ENCODE measurements at places on chromosomes 16 and 17.

GRCh38 chr16:87696726-87697125 lies 69.1 kb downstream of the KLHDC4 start:
- DNase-seq: no peak

GRCh38 chr16:7107436-7107835 lies 225.2 kb upstream of the RBFOX1 start:
- DNase-seq: no peak

GRCh38 chr16:30984669-30985400 lies at the start of gene HSD3B7:
TSS of gene HSD3B7 (plus strand) at chr16:30985207. CDS start at chr16:30985659, 452 bp downstream.
- DNase-seq: no peak

- no peak for DNase-seq
Observed at GRCh38 chr17:20123209-20123608, 114.0 kb downstream of the SPECC1 start.

- DNase-seq: no peak
Observed at GRCh38 chr16:1691276-1691675, 13.2 kb downstream of the JPT2 start.

- DNase-seq: no peak
Observed at GRCh38 chr17:41452281-41452680, 11.5 kb upstream of the KRT38 start.

DNA sequence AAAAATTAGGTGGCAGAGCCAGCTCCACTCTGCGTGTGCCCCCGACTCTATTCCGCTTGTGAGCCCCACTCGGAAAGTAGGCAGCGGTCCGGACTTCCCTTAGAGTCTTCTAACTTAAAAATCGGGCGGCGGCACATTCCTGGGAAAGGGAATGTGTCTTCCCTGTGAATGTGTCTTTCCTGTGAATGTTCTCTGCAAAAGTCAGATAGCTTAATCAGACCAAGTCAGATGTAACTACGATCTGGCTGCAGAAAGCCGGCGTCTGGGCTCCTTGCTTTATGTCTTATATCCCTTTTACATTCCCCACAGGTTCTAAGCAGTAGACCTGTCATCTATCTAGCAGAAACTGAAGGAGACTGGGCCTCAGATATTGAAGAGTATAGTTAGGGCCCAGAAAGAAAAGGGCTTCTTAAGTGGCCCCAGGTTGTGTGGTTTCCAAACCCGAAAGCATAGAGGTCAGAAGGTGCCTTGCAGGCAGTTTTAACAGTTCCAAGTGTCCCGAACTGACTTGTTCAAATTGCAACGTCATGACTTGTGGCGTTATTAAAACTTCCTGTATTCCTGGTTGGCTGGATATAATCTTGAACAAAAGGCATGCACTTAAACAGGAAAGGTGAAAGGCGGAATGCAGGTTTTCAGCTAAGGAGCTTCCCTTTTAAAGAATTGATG lies 601 bp downstream of the PHKB start:
- DNase-seq: no peak

GRCh38 chr16:886084-886543 lies 84.7 kb downstream of the LMF1 start:
- no peak for DNase-seq

- DNase-seq: no peak
Observed at GRCh38 chr16:72711823-72712222, 336.1 kb downstream of the ZFHX3 start.

DNA sequence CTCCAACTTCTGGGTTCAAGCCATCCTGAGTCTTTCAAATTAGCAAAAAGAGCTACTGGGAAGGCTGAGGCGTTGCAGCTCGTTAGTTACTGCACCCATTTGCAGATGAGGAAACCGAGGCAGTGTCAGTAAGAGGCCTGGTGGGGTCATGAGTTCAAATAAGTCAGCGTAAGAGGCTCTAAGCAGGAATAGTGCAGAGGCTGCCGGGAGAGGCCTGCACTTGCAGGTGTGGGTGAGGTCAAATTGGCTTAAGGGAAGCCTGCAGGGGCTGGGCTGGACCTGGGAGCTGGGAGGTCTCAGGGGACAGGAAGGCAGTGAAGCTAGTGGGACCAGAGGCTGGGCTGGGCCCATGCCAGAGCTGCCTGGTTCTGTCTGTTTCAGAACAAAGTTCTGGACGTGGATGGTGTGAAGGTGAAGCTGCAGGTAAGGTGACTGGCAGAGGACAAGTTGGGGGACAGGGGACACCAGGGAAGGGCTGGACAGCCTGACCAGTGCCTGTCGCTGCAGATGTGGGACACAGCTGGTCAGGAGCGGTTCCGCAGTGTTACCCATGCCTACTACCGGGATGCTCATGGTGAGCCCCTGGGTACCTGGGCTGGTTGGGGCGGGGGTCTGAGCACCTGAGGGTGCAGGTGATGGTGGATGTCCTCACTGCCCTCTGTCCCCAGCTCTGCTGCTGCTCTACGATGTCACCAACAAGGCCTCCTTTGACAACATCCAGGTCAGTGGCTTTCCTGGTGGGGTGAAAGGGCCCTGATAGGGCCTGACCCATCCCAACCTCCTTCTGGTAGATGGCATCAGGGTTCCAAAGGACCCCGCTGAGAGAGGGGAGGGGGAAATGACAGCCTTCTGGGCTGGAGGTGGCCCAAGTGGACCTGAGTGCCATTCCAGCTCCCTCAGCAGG lies 3.0 kb downstream of the RAB26 start:
- DNase-seq: no peak

DNA sequence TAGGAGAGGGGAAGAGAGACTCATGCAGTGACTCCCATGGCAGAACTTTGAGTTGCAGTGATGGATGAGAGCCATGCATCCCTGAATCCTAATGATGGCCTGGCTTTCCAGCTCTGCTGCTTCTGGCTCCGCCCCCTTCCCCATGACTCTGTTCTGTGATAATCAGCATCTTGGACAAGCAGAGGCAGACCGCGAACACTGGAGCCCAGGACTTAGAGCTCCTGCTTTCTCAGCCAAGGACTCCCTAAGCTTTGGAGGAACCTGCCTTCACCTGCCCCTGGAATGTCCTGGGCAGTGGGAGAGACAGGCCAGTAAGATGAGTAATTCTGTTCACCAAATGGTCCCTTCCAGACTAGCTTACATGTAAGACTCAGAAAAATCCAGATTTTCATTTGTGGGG lies 12.5 kb downstream of the CCDC92B start:
- no peak for DNase-seq

DNA sequence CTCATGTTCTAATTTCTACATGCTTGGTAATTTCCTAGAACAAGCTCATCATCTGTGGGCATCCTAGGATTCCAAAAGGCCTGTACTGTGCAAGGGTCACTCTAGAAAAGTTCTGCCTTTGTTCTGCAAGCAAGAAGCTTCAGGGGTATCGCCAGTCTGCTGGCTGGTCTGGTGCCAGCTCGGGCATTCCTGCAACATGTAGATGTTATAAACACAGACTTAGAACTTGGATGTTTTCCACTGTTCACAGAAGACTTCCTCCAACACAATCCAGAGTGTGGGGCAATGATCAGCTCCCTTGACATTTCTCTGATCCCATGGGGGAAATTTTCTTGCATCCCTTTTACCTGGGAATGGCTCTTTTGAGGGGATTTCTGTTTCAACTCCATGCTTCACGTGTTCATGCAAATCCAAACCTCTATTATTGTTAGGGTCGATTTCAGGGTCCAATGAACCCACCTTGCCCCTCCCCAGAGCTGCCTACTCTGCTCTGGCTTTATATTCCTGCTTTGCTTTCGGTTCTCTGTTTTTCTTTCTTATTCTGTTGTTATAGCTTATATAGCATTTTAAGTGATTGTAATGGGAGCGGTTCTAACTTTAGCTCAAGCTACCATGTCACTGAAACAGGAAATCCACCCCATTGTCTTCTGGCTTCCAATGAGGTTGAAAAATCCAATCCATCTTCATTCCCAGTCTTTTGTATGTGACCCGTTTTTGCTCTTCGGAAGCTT lies 25.3 kb downstream of the UBE2O start:
- DNase-seq: no peak

GRCh38 chr17:57634713-57635465 lies 110.2 kb downstream of the CCDC182 start:
- DNase-seq: no peak

- no peak for DNase-seq
Observed at GRCh38 chr16:15952265-15952711, 2.9 kb downstream of the ABCC1 start.

- DNase-seq: no peak
Observed at GRCh38 chr16:83799336-83799735, 8.4 kb upstream of the HSBP1 start.

DNA sequence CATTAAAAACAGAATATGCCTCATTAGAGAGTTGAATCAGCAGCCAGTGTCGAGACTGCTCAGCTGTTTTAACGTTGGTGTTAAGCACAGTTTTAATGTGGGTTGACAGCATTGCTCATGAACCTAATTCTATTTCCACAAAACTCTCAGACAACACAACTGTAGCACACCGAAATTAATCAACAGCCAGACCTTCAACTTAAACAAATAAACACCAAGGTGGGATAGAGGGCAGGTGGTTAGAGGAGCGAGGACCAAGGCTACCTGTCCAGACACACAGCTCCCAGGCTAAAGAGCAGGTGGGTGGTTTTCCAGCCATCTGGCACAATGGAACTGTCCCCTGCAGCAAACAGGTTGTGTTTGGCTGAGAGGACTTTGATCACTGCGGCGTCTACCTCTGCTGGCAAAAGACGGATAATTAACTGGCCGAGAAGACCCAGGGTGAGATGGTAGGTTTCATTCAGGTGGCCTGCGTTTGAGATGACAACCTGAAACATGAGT lies 69.6 kb upstream of the ATP2A3 start:
- DNase-seq: no peak

DNA sequence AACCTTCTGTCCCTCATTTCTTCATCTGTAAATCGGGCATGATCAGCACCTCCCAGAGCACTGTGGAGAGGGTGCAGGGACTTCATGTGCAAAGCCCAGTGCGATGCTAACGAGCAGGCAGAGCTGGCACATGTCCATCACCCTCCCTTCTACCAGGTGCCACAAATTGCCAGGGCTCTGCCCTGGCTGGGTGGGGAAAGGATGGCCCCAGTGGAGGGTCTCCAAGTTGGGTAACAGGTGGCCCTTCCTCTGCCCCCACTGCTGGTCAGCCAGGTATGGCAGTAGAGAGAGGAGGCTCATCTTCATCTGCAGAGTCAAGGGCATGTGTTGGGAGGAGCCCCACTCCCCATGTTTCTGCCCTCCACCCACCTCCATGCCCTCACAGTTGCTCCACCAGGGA lies 61.5 kb upstream of the CDH5 start:
- no peak for DNase-seq

DNA sequence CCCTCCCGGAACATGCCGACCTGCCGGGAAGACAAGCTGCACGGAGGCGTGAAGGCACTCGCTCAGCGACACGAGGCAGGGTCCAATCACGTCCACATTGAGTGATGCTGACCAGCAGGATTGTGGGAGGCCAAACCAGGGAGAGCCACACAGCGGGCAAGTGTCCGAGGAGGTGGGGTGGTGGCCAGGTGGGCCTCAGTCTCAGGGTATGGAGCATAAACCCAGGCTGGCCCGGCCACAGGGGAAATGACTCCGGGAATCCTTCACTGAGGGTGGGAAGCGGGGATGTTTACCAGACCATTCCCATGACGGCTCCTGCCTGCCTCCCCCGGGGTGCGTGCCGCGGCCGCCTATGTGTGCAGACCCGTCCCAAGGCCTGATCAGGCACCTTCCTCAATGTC lies 62.5 kb downstream of the RPH3AL start:
- DNase-seq: no peak

DNA sequence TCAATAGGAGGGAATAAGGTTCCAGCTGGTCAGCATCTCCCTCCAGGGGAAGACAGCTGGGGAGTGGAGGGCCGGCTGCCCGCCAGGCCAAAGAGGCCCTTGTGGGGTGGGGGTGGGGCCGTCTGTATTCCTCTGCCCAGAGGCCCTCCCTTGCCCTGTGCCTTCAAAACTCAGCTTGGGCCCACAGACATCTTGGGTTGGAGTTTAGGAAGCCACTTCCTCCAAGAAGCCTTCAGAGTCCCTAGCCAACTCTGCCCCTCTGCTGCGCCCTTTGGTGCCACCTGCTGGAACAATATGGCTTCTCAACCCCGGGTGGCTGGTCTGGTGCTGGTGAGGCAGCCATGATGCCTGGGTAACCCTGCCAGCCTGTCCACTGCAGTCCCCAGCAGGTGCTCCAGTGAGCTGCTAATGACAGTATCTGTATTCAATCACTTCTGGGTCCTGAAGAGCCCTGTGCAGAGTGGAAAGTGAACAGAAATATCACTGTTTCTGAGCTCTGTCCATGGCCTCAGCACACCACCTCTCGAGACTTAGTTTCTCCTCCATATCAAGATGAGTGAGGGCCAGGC lies 16.7 kb downstream of the HSD11B2 start:
- no peak for DNase-seq

DNA sequence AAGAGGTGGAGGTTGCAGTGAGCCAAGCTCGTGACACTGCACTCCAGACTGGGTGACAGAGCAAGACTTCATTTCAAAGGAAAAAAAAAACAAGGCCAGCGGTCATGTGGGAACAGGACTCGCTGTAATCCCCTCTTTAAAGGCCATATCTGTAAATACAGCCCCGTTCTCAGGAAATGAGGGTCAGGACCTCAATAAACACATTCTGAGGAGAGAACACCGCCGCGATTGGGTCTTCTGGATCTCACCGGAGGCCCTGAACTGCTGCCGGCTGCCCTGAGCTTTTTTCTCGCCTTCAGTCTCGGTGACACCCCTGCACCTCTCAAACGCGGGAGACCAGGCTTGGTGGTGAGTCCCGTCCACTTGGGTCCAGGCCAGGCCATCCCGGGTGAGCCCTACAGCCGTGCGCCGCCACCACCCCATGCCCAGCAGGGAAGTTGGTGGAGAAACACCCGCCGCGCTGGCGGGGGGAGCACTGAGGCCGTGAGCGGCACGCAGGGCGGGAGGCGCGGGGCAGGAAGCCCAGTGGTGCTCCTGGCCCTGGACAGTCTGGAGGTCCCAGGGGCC lies 28.4 kb downstream of the SLC25A10 start:
- no peak for DNase-seq
